ENCODE measurements at places on chromosomes 5 and 9.

- DNase-seq, result no peak
Observed at GRCh38 chr5:161311146-161311708, 235.3 kb downstream of the GABRB2 start.

- DNase-seq, result no peak
Observed at GRCh38 chr5:90479611-90480385, 5.1 kb downstream of the POLR3G start.

- DNase-seq, result no peak
Observed at GRCh38 chr5:107135391-107135790, 535.3 kb downstream of the EFNA5 start.

DNA sequence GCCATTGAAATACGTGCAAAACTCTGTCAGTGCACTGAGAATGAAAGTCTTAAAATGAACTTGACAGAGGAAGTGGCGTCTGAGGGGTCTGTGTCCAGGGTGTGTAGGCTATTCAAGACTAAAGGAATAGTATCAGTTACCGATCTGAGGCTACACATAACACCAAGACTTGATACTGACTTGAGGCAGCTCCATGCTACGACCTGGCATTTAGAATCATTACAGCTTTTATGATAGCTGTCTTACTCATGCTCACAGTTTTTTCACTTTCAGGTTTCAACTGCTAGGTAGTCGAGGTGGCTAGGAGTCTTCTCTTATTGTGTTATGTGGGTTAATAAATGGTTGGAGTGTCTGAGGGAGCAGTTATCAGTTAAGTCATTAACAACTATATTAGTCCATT lies 92.8 kb upstream of the SLCO6A1 start:
- no peak for DNase-seq

GRCh38 chr5:54259090-54259489 lies 51.3 kb downstream of the ARL15 start:
- DNase-seq, result no peak

DNA sequence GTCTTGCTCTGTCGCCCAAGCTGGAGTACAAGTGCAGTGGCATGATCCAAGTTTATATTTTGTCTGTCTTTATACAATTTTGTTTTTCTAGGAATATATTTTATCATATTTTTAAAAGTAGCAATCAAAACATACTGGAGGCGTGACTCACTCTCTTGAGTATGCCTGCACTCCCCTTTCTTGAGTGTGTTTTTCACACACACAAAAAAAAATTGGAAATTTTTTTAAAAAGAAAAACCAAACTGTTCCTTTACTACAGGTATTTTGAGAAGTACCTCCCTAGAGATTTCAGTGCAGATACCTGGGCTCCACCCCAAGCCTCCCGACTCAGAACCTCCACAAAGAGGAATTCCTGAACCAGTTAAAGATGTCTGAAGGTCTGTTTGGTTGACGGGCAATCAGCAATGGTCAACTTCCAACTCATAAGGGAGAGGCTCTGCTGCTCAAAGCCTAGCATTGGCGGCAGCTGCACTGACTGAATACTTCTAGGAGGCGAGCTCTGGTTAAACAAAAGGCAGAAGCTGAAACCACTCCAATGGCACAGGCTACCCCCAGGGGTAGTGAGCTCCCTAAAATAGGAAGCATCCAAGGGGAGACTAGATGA lies 27.4 kb downstream of the PDE6A start:
- no peak for DNase-seq

DNA sequence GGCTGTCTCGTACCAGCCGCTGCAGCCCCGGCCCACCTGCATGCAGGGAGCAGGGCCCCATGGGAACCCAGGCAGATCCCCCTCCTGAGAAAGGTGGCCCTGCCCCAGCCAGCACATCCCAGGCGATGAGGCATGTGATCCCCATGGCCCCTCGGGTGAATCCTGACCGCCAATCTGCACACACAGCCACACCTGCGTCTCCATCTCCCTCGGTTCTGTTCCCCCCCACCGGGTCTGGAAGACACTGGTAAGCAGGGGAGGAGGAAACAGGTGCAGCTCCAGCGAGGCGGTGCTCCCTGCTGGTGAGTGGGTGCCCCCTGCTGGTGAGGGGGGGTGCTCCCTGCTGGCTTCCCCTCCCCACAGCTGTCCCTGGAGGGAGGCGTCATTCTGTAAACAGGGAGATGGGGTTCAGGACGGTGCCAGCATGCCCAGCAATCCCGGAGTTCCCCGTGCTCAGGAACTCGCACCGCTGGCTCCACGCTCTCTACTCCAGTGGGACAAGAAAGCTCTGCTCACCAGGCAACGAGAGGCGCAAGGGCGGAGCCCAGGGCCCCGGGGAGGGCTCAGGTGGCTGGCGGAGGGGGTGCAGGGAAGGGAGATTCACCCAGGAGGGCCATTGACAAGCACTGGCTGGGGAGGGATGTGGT lies 28.4 kb upstream of the SLC12A7 start:
- DNase-seq, result peak; percentile 87

GRCh38 chr5:115168829-115169486 lies 750 bp downstream of the TRIM36 start:
- peak; percentile 68 for DNase-seq

- DNase-seq, result peak; percentile 82
Observed at GRCh38 chr9:89603767-89604665, 796 bp upstream of the GADD45G start.

DNA sequence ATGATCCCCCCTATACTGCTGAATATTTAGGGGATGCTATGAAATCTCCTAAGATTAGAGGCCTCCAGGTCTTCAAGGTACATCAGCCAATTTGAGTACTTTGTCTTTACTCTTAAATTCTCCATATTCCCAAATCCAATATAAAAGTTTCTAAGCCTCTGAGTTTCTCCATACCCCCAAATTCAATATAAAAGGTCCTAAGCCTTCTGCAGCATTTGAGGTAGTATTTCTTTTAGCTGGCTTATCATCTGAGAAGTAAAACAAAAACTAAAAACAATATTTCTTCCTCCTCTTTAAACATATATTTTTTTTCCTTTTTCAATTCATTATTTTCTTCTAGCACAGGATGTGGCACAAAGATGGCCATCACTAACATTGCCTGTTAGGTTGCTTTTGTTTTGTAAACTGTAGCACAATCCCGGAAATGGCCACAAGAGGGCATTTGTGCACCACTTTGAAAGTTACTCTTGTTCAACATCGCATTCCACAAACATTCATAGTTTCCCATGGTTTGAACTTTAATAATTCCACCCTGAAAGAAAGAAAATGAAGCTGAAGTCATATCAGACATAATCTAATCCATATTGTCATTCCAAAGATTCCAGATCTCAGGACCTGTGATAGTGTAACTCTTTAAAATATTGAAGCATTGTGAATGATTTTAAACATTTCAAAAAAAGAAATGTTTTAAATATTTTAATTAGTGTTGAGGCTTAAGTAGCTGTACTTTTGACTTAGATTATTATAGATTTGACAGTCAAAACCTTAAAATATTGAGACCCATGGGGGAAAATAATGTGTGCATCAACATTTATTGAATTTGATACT lies 21.0 kb upstream of the SCGB3A2 start:
- peak; percentile 21 for DNase-seq

DNA sequence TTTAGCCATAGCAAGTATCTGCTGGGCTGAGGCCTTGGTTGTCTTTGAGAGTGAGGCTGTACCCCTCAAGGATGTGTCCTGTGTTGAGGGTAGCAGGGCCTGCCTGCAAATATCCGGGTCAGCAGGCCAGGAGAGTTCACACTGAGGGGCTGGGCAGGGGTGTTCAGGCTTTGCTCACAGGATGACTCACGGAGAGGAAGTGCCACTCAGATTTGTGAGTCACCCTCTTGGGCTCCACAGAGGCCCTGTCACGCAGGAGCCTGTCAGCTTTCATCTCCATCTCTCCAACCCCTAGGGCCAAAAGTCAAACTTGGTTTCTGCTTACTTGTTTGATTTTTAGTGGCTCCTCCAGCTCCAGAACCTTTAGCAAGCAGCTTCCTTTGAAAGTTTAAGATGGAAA lies 211.5 kb downstream of the SEC61B start:
- no peak for DNase-seq

DNA sequence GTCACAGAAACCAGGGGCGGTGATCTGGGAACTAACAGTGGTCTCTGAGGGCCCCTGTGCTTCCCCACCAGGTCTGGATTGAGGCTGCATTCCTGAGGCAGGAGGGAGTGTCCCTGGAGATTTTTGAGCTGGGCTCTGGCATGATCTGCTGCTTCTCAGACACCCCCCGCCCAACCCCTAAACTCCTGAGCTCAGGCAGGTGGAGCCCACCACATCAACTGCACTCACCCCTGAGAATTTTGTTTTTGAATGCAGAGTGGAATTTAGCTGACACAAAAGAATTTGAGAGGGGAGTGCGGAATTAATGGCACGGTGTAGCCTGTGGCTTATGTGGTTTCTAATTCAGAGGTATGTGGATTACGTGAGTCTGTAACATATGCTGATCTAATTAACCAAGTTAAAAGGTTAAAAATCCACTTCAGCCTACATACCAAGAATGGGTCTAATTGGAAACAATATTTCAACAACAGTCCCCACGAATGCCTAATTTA lies 23.9 kb upstream of the CTSL start:
- no peak for DNase-seq

DNA sequence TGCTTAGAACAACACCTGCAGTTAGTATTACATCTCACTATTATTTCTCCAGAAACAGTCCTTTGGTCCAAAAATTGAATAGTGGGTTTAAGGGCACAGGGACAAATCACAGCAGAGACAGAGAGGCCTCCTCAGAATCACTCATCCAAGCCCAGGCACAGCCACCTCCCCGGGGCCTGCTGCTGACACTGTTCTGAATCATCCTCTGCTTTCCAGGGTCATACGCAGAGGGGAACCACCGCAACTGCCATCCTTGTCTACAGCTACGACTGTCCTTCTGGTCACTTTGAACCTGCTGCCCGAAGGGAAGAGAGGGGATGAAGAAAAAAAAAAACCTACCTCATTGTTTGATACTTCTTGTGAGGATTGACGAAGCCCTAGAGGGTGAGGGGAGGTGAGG lies 35.3 kb upstream of the MAN2A1 start:
- no peak for DNase-seq

- DNase-seq, result no peak
Observed at GRCh38 chr9:105299190-105299854, 54.9 kb downstream of the SLC44A1 start.

DNA sequence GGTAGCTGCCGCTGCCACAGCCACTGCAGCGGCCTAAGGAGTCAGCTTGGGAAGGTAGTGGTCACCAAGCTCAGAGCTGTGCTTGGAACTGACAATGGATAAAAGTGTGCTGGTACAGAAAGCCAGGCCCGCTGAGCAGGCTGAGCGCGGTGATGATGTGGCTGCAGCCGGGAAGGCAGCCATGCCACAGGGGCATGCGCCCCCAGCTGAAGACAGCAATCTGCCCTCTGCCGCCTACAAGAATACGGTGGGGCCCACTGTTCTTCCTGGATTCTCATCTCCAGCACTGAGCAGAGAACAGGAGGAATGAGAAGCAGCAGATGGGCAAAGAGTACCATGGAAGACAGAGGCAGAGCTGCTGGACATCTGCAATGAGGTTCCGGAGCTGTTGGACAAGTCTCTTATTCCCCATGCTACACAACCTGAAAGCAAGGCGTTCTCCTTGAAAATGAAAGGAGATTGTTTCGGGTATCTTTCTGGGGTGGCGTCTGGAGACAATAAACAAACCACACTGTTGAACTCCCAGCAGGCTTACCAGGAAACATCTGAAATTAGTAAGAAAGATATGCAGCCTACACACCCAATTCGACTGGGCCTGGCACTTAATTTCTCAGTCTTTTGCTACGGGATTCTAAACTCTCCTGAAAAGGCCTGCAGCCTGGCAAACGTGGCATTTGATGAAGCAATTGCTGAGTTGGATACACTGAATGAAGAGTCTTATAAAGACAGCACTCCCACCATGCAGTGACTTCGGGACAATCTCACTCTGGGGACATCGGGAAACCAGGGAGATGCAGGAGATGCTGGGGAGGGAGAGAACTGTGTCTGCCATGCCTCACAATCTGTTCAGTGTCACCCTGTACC lies 22.8 kb upstream of the ANKRD18A start:
- DNase-seq, result no peak

DNA sequence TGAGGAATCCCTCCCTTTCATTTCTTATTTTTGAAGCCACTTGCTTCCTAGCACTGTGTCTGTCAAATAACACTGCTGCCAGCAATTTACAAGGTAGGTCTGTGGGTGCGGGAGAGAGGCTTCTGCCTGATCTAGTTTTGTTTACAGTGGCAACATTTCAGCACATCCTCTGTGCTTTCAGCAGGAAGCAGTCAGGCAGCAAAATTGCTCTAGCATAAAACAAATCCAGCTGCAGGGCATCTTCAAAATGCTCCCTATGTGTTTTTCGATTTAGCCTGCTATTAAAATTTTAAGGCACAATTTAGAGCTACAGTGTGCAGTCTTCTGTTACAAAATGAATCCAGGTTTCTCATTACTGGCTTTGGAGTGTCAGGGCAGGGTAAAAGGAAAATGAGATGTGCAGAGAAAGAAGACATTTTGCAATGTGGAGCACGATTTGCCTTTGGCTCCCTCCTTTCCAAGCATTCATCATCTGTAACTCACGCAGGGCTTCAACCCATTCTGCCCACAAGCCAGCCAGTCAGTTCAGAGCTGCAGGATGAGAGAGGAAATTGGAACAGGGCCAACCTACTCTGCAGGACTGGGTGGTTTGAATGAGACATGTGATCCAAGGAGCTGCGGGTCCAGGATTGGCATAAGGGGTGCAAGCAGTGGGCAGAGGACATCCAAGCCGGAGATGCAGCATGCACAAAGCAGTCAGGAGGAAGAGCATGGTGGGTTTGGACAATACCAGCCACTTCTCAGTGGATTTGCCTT lies 143.4 kb upstream of the APC start:
- peak; percentile 20 for DNase-seq

DNA sequence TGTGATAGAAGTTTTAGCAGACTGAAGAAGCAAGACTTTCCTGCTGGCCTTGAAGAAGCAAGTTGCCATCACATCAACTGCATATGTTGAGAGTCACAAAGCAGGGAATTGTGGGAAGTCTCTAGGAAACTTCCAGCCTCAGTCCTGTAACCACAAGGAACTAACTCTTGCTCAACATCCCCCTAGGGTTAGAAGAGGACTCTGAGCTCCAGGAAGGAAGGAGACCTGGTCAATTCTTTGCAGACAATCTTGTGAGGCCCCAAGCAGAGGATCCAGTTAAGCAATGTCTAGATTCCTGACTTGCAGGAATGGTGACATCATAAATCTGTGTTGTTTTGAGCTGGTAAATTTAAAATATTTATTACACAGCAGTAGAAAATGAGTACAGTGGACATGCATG lies 18.6 kb upstream of the ZNF366 start:
- no peak for DNase-seq

DNA sequence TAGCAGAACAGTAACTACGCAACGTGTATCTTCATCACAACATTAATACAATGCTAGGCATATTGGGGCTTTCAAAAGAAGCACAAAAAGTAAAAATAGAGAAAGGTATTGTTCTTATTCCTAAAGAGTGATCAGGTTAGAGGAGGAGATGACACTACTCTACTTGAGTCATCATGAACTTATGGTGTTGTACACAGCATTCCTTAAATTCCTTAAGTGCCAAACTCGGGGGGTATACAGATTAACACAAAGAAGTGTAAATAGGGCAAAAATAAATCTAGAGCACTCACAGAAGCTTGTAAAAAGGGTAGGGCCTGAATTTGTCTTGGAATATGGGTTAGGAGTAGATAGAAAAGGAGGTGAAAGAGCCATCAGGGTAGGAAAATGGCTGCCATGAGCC lies 308.0 kb upstream of the DAP start:
- DNase-seq, result no peak

Data from SK-N-SH (cell line).